ENCODE measurements at places on chromosomes 3 and 15. TPM values are rescaled to one million over a fixed set of nuclear protein-coding genes. Genes with fewer than 3 reads are reported as not detected.

Gene ADAMTS9
- polyA plus RNA-seq, result 126 TPM

Gene VGLL3
- polyA plus RNA-seq, result 5.2 TPM

Gene RASGRF1
- 0.38 TPM for polyA plus RNA-seq

Gene CEP19
- polyA plus RNA-seq, result 5.0 TPM

Gene SAXO2
- polyA plus RNA-seq, result 8.9 TPM

Gene DUSP7
- 17.3 TPM for polyA plus RNA-seq

Gene CISH
- polyA plus RNA-seq, result 36.3 TPM

Gene SLC38A3
- polyA plus RNA-seq, result 4.4 TPM

Gene AMIGO3
- polyA plus RNA-seq, result 1.9 TPM

Gene AMOTL2
- polyA plus RNA-seq, result 107 TPM

Gene REC114
- not detected for polyA plus RNA-seq

Gene HHATL
- 0.48 TPM for polyA plus RNA-seq

Gene CPN2
- polyA plus RNA-seq, result 0.19 TPM

Gene C2CD4A
- polyA plus RNA-seq, result 0.35 TPM

Gene PRKCD
- 26.4 TPM for polyA plus RNA-seq

Gene C15orf61
- polyA plus RNA-seq, result 7.4 TPM

Gene IL5RA
- 0.57 TPM for polyA plus RNA-seq

Gene RAB6B
- polyA plus RNA-seq, result 15.8 TPM

Gene FBLN2
- polyA plus RNA-seq, result 31.9 TPM

Gene HAUS2
- polyA plus RNA-seq, result 23.3 TPM

Gene CACNA1D
- 15.7 TPM for polyA plus RNA-seq

Data from left renal cortex interstitium (tissue), 4 donors.